ENCODE measurements at places on chromosomes 7 and 10. TPM values are rescaled to one million over a fixed set of nuclear protein-coding genes. Genes with fewer than 3 reads are reported as not detected.
A peak's percentile ranks its signal among the peaks of the same experiment; 100 is the strongest.

- DNase-seq: no peak
These were observed 396 bp upstream of the TAF5 start for GRCh38 chr10:103367379-103367781.

DNA sequence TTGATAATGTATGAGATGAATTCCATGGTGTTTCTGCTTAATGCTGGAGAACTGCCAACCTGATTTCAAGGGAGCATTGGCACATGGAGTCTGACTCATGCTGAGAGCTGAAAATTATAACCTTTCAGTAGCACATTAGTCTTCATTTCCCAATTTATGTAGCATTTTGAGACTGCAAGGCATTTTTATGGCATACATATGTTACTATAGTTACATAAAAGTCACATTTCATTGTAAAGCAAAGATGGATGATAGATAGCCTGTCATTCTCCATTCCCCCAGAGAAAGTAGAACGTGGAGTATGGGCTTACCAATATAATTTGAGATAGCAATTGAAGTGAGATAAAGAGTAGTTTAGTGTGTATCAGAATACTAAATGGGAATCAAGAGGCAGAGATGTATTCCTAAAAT is 103.1 kb downstream of the SLC16A9 start:
- peak; percentile 22 for DNase-seq

- no peak for DNase-seq
These were observed 30.6 kb upstream of the GALNTL5 start for GRCh38 chr7:151925446-151926335.

GRCh38 chr10:132417957-132418441 is 21.0 kb downstream of the PWWP2B start:
- DNase-seq: no peak

- DNase-seq: no peak
These were observed 153.2 kb upstream of the COL1A2 start for GRCh38 chr7:94241402-94241925.

DNA sequence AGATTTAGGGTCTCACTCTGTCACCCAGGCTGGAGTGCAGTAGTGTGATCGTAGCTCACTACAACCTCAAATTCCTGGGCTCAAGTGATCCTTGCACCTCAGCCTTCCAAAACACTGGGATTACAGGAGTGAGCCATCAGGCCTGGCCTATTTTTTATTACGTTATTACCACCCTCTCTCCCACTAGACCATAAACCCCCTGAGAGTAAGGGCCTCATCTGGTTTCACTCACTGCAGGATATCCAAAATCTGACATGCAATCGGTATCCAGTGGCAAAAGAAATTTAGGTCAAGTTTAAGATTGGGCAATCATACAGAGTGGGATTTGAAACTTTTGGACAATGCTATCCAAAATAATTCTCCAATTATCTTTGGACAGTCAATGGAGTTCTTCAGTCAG is 117.0 kb upstream of the NEBL start:
- DNase-seq: no peak

DNA sequence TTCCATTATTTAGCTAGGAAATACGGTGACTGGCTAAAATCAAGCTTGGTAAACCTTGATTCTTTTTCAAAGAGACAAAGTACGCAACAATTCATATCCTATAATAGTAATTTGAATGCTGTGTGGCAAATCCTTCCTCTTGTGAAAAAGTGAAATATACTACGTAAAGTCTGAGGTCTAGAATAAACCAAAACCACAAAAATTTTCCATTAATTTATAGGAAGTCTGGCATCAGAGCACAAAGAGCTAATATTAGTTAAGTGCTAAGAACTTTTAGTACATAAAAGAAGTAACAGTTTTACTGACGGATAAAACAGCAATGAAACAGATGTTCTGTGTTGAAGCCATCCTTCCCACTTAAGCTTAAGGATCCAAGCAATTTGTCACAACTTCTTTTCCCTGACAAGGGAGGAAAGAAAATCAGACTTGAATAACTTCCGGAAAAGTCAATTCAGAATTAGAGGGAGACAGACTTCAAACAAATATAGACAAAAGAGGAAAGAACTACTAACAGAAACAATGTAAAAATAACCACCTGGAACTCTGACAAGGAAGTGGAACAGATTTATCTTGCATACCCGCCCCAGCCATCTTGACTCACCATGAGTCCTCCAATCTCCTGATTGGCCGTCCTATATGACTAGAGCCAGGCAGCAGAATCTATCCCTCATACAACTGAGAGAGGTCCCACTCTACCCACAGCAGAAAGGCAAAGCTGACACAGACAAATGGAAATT is 34.6 kb downstream of the RHEB start:
- peak; percentile 90 for DNase-seq

- DNase-seq: no peak
These were observed 178.2 kb downstream of the DNAJC1 start for GRCh38 chr10:21825345-21825744.

DNA sequence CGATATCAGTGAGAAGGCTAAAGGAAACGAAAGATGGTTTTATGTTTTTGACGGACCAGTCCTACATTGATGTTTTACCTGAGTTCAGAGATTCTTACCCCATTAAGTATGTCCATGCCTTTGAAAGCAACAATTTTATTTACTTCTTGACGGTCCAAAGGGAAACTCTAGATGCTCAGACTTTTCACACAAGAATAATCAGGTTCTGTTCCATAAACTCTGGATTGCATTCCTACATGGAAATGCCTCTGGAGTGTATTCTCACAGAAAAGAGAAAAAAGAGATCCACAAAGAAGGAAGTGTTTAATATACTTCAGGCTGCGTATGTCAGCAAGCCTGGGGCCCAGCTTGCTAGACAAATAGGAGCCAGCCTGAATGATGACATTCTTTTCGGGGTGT is 27.7 kb downstream of the MET start:
- no peak for DNase-seq

GRCh38 chr10:122077311-122077875 is 88.4 kb downstream of the TACC2 start:
- no peak for DNase-seq

DNA sequence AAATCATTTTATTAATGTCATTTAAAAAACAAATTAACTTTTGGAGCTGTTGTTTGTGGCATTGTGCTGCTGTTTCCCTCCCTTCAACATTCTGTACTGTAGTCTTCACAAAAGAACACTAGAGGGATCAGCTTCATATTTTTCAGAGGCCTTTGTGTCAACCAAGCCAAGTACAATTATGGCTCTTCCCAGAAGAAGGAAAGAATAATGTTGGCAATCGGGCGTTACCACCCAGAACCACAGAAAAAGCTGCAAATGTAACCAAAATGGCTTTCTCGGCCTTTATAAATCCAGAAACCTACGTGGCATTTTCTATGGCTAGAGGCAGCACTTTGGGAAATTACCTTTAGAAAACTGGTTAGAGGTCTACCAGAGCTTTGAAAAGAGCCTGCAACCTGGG is 98.8 kb upstream of the COL1A2 start:
- DNase-seq: peak; percentile 53

DNA sequence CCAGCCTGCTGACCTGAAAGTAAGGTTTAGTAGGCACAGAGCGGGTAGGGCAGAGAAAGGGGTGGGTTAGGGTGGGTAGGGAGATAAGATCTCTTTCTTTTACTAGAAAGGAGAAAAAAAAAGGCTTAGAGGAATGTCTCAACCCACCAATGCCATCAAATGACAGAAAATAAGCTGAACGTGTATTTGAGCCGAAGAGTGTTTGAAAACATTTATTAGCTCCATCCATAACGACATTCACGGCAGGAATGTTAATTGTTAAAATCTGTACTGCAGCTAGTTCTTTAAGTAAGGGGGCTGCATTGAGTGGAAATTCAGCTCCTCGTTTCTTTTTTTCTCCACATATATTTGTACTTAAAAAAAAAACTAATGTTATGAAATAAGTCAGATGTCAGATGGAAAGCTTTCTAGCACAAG is 63.7 kb upstream of the ARID5B start:
- DNase-seq: no peak

GRCh38 chr7:10648289-10648688 is 325.4 kb upstream of the PHF14 start:
- DNase-seq: no peak

GRCh38 chr7:8121243-8121642 is 140.7 kb downstream of the ICA1 start:
- DNase-seq: no peak

DNA sequence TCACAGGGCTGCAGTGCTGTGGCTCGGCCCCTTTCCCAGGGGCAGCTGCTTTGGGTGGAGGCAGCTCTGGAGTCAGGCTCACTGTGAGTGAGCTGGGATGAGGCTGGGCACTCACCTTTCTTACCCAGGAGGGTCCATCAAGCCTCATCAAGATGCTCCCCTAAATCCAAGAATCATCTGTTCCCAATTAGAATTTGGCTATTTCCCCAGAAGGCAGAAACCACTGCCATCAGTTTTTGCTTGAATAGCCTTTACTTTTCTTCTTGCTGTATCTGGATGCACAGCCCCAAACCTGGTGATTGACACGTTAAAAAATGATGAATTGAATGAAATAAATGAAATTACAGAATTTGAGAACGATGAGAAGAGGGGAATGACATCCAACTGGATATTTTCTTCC is 74.3 kb upstream of the LYZL1 start:
- no peak for DNase-seq

GRCh38 chr10:78749200-78749599 is 319.6 kb upstream of the ZMIZ1 start:
- DNase-seq: no peak

GPR141 gene
- total RNA-seq: 0.69 TPM

OLAH gene
- not detected for total RNA-seq

LLCFC1 gene
- not detected for total RNA-seq

RPEL1 gene
- total RNA-seq: 0.17 TPM

ZNF804B gene
- not detected for total RNA-seq

PAX4 gene
- total RNA-seq: not detected

CLDN4 gene
- total RNA-seq: 31.4 TPM

CCDC172 gene
- total RNA-seq: not detected

GLRX3 gene
- 158 TPM for total RNA-seq

TECPR1 gene
- 16.7 TPM for total RNA-seq

NUP205 gene
- 71.2 TPM for total RNA-seq

AKR1D1 gene
- total RNA-seq: not detected

PAPOLB gene
- total RNA-seq: not detected

BMPER gene
- 0.55 TPM for total RNA-seq
